AG08395 (cell line): ENCODE measurements at places on chromosomes 11 and 22.
A peak's percentile ranks its signal among the peaks of the same experiment; 100 is the strongest.

DNA sequence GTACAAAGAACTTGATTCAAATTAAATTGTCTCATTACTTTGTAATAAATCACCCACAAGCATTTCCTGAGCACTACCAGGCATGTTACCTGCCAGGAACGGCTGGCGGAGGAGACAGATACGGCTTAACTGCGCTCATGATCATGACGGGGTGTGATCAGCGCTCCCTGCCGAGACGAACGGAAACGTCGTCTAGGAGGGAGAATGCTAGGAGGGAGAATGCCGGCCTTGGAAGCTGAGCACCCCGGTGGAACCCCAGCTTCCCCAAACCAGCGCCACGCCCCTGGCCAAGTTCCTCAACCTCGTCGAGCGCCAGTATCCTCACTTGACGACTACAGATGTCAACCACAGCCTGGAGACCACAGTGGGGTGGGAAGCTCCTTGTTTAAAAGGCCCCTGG lies 272.8 kb downstream of the CTTN start:
- no peak for DNase-seq

- DNase-seq, result no peak
Observed at GRCh38 chr11:47593934-47594855, at the start of gene C1QTNF4. C1QTNF4 (minus strand) TSS chr11:47594411; CDS start chr11:47590810, 3,601 bp downstream.

DNA sequence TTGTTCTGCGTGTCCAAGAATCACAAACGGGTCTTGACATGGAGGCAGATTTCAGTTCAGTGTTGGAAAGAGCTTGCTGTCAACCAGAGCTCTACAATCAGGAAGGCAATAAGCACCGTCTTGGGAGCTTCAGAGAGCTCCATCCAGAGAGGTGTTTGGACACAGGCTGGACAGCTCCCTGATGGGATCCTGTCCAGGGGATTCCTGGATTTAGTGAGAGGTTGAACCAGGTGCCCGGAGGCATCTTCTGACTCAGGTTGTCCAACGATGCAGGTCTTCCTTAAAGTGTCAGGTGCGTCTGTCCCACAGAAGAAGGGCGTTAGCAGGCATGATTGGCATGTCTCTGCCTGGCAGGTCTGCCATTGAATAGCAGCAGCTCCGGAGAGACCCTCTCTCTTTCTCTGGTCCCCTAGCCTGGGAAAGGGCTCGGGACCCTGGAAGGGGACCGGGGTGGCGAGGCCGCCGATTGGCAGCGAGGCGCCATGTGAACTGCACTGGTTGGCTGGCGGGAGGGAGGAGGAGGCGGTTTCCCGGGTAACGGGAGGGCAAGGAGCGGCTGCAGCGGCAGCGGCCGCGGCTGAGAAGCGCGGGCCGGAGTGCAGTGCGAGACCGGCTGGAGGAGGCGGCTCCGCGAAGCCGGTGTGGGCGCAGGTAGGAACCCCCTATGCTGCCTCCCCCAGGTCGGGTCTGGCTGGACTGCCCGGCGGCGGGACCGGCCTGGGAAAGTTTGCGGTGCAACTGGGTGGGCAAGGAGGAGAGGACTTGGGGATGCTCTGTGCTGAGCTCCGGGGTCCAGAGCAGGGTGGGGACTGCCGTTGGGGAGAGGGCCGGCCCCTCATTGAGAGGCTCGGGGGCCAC lies 104.1 kb upstream of the E2F8 start:
- DNase-seq, result peak; percentile 81

DNA sequence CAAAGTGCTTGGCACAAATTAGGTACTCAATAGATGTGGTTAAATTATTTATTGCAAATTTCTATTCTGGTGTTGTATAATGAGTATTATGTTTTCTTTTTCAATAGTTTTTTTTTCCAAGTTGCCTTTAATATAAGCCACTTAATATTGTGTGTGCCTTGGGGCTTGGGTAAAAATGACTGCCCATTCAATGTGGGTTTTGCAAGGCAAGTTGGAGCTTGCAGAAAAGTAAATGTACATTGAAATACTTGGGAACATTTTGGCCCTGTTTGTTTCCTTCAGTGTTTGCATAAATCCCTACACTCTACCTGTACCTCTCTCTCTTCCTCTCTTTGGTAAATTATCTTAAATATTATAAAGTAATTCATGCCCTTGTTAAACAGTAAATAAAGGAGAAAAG lies 2.1 kb upstream of the CCDC81 start:
- no peak for DNase-seq

DNA sequence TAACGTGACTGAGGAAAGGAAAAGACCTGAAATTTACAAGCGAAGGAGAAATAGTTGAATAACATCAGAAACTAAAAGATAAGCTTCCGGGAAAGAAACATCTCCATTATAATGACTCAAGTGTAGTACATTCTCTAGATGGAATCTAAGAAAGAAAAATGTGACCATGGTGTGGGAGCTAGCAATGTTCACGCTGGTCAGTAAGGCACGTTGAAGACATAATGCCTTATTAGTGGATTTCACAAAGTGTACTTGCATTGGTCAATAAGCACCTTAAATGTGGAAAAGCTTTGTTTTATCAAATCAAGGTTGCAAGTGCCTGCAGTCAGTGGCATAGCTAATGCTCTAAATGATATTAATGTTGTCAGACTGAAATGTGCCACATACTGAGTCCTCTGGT lies 2.8 kb upstream of the LARGE1 start:
- DNase-seq, result no peak

DNA sequence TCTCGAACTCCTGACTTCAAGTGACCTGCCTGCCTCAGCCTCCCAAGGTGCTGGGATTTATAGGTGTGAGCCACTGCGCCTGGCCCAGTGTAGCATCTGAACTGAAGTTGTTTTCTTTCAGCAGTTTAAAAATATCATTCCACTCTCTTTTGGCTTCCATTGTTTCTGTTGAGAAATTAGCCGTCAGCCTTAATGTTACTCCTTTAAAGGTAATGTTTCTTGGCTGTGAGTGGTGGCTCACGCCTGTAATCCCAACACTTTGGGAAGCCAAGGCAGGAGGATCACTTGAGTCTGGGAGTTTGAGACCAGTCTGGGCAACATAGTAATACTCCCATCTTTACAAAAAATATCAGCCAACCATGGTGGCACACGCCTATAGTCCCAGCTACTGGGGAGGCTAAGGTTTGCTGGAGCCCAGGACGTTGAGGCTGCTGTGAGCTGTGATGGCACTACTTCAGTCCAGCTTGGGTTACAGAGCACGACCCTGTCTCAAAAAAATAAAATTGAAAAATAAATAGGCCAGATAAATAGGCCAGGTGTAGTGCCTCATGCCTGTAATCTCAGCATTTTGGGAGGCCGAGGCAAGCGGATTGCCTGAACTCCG lies 25.9 kb downstream of the MCAM start:
- DNase-seq, result no peak

DNA sequence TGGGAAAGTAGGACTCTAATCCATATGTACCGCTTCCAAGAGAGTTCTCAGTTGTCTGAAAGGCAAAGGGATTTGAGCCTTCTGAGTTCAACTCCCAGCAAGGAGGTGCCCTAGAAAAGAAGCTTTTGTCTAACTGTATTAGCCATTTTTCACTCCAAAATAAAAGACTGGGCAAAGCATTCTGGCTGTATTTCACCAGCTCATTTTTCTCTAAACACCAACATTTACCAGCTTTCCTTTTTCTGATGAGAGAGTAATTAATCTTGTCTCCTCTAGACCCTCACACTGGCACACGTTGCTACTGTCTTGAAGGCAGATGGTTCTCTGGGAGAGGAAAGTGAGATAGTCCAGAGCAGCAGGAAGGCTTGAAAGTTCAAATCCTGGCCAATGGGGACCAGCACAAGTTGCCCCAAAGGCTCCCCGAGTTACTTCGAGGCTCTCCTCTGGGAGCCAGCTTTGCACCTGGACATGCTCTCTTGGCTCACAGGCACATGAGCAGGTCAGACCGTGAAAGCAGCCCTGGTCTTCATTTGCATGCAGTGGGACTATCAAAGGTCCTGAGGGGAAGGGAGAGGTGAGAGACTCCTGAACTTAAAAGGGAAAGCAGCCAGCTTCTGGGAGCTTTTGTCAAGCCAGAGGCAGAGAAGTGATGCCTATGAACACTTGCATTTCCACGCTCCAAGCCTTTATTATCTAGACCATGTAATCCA lies 100.0 kb downstream of the NTM start:
- DNase-seq, result no peak

- no peak for DNase-seq
Observed at GRCh38 chr11:34773211-34773610, 143.0 kb downstream of the APIP start.

DNA sequence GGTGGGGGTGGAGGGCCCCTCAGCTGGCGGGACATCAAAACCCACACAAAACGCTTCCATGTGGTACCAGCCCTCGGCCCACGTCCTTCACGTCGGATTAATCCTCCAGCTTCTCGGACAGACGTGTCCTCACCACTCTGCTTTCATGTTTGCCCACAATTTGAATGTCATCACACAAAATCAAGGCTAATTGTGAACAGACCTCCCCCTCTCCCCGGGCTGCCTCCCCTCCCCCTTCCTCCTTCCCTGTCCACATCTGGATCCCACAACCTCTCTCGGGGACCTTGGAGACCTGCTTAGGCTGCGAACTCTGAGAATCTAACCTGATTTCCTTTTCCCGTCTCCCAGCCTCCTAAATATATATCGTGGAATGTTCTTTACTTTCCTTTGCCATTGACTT lies 262.9 kb downstream of the MN1 start:
- DNase-seq, result no peak

DNA sequence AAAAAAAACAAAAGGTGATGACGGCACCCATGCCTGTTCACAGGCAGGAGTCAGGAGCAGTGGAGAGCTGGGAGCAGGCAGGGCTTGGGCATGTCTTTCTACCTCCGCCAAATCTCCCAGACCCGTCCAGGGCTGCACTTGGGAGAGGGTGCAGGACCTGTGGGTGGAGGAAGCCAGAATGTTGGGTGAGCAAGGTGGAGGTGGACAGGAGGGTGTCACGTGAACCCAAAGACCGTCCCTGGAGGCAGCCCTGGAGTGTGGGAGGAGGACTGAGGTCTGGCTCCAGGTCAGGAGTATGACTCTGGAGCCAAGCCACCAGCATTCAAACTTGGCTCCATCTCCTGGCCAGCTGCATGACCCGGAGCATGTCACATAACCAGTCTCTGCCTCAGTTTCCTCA lies 26.6 kb upstream of the RELT start:
- DNase-seq, result no peak

DNA sequence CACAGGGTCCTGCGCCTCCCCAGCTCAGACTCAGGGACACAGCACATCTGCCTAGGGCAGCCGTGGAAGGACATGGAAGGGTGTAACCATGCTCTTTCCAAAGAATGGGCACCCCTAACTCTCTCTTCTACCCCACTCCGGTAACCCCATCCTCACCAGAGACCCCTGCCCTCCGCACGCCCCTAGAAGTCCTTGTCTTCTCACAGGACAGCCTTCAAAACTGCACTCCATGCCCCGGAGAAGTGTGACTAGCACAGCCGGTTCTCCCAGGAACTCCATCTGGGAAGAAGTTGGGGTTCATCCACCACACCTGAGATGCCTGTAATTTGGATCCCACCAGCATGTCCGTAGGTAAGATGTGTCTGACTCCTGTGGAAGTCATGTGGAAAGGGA lies 25.0 kb downstream of the P2RY2 start:
- DNase-seq, result no peak

- DNase-seq, result no peak
Observed at GRCh38 chr22:39309881-39310714, 9.3 kb downstream of the RPL3 start.

- DNase-seq, result peak; percentile 55
Observed at GRCh38 chr22:33699176-33699575, 221.1 kb downstream of the LARGE1 start.

DNA sequence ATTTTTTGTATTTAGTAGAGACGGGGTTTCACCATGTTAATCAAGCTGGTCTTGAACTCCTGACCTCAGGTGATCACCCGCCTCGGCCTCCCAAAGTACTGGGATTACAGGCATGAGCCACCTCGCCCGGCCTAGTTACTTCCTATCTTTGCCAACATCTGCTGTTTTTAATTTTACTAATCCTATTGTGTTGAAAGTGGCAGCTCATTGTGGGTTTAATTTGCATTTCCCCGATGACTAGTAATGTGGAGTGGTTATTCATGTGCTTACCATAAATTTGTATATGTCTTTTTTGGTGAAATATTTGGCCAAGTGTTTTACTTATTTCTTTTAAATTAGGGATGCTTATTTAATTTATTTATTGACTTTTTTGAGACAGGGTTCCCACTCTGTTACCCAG lies 74.2 kb upstream of the SLC25A18 start:
- no peak for DNase-seq

GRCh38 chr11:129620237-129621104 lies 195.2 kb upstream of the TMEM45B start:
- no peak for DNase-seq

DNA sequence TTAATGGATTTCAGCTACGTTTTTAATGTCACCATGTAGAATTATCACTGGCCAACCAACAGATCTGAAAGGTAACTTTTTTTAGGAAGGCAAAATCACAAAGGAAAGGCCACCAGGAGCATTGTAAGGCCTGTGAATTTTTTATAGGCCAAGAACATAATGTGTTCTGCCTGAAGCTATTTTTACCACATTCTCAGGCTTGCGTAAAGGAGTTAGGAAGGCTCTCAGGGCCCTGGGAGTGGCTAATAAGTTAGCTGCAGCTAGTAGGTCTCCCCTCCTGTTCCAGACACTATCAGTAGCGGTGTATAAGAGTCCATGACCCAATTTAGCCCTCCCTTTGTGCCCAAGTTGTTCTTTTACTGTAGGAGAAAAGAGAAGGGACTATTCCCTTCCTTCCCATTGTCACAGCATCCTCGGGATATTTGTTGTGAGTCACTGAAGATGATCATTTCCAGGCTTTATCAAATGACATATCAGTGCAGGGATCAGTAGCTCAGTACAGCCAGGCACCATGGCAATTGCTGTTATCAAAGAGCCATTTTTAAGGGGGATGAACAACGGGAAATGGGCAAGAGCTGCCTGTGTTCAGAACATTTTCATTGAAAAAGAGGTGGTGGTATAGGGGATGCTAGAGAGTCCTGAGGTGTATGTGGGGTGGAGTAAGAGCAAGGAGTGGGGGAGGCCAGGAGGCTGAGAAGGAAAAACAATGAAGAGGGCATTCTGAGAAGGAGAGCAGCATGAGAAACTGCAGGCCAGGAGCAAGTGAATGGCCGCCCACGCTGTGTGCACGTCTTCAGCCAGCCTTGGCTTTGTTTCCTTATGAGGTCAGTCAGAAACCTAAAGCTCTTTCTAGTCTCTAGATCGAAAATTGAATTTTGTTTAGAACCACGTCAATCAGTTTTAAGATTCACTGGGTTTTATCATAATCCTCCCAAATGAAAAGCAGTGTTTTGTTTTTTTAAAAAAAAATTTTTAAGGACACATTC lies 940.3 kb downstream of the NTM start:
- DNase-seq, result no peak

DNA sequence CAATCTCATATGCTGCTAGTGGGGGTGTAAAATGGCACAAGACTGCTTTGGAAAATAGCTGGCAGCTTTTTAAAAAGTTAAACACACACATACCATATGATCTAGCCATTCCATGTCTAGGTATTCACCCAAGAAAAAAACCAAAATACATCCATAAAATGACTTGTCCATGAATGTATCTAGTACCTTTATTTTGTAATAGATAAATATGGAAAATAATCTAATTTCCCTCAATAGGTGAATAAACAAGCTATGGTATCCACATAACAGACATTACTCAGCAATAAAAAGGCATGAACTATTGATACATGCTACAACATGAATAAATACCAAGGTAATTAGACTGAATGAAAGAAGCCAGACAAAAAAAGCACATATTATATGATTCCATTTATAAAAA lies 22.9 kb downstream of the RNF141 start:
- no peak for DNase-seq
